ENCODE measurements at places on chromosomes 1 and 21.

- DNase-seq: no peak
- H3K4me1 ChIP-seq: peaks cover 11% of the 10 kb centered on the region
- no peaks in the 10 kb centered on the region for H3K36me3 ChIP-seq
- H3K27ac ChIP-seq: no peak overlapping the region
- H3K4me3 ChIP-seq: no peak overlapping the region
These were observed 8.5 kb downstream of the GPA33 start for GRCh38 chr1:167081594-167082156.

DNA sequence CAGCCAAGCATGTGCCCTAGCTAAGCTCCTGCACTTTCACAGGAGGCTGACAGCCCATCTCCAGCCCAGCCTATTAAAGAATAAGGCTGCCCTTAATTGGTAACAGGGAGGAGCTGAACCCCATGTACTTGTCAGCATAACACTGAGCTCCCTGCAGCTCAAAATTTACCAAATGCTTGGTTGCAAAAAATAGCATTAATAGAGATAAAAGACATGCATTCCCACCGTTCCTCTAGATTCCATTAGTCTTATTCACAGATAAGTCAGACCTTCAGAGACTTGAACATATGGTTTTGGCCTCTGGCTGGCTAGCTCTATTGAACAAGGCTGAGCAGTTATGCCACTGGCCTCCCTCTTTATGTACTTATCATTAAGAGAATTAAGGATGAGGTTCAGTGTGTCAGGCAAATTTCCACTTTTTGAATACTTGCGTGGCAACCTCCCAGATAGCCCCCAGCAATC is 29.2 kb downstream of the OLFML3 start:
- no peak for DNase-seq
- H3K27ac ChIP-seq: no peak overlapping the region
- H3K4me3 ChIP-seq: no peak overlapping the region
- H3K36me3 ChIP-seq: no peaks in the 10 kb centered on the region
- H3K27me3 ChIP-seq: peaks cover 29% of the 10 kb centered on the region
- H3K4me1 ChIP-seq: no peaks in the 10 kb centered on the region

DNA sequence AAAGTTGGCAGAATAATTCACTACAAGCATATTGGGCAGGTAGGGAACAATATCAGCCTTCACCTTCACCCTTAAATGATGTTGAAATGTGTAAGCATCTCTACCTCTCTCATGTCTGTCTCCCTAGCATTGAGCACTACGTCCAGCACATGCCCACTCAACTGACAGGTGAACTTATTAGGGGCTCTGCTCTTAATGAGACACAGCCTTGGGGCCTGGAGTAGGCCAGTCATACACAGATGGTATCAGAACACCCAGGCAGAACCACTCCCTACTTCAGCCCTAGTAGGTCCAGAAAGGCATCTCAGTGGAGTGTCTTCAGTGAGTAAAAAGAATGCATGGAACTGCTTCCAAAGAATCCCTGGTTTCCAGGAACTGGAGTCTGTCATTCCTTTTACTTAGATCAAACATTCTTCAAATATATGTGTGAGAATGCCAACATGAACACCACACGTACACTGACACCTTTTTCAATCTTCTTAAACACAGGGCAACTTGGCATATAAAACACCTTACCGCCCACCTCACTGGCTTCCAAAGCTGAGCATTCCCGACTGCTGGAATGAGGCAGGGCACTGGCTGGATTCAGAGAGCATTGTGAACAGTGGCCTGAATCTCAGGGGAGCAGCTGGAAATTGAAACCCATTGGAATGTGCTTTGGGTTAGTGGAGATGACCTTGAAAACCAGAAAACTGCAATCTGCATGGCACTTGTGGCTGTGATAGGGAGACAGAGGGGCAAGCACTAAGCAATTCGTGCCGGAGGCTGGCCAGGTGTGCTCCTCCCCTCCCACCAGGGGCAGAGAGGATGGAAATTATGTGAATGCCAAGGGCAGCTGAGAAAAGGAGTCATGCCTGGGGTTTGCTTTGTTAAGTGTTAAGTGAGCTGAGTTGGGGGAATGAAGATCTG is 24.2 kb upstream of the HSD3B1 start:
- H3K4me1 ChIP-seq: no peaks in the 10 kb centered on the region
- H3K27me3 ChIP-seq: peaks cover 5% of the 10 kb centered on the region
- no peak for DNase-seq
- no peak overlapping the region for H3K4me3 ChIP-seq

DNA sequence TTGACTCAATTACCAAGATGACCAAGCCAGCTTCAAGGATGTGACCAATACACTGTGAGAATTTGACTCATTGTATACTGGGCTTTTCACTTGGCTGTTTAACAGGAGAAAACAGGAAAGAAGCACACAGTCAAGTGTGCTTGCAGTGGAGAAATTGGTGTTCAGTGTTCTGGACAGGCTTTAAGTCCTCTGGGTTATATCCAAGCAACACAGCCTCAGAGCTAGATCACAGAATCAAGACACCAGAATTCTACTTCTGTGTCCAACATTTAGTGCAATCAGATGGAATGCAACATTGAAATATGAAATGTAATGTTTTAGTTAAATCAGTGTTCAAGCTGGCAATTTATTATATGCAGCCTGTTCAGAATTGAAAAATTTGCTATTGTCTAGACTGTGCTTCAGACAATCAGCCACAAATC is 694.4 kb downstream of the LTN1 start:
- DNase-seq: no peak
- no peak overlapping the region for H3K4me3 ChIP-seq
- no peak overlapping the region for H3K27ac ChIP-seq
- no peaks in the 10 kb centered on the region for H3K27me3 ChIP-seq
- no peaks in the 10 kb centered on the region for H3K4me1 ChIP-seq

DNA sequence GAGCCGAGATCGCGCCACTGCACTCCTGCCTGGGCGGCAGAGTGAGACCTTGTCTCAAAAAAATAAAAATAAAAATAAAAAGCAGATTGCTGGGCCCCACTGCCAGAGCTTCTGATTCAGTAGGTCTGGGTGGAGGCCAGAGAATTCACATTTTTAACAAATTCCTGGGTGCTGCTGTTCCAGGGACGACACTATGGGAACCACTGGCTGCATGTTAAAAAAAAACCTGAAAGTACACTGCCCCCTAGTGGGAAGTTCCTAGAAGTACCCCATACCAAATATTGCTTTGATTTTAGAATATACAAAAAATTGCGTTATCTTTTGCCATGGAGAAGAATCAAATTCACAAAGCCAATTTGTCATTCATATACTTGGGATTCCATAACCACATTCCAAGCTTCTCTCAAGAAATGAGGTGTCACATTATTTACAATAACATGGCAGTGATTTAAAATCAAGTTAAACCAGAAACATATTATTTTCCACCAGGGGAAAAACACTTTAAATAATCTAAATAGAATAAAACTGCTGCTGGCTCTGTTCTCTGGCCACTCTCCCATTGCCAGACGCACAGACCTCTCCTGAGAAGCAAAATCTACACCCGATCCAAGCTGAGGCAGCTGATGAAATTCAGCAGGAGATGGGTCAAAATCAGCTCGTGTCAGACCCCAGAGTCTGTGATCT is 27.4 kb downstream of the SYF2 start:
- H3K27me3 ChIP-seq: peaks cover 23% of the 10 kb centered on the region
- no peak overlapping the region for H3K4me3 ChIP-seq
- no peaks in the 10 kb centered on the region for H3K4me1 ChIP-seq

DNA sequence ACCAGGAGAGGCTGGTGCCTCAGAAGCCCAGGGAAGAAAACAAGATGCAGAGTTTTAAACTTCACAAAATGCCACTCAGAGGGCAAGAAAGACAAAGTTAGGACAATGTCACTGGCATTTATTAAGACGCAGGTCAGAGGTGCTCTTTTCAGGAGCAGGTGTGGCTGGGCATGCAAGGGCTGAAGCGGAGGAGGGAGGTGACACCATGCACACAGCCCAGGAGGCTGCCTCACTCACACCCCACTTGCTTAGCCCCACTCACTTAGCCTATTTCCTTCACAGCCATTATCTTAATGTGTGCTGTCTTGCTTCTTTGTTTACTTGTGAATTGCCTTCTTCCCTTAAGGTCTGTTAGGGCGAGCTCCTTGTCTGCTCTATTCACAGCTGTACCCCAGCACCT is 17.2 kb downstream of the HIVEP3 start:
- no peak for DNase-seq
- peak overlapping the region; percentile 40 for H3K4me3 ChIP-seq
- H3K27me3 ChIP-seq: no peaks in the 10 kb centered on the region
- H3K36me3 ChIP-seq: peaks cover 8% of the 10 kb centered on the region
- peaks cover 69% of the 10 kb centered on the region for H3K4me1 ChIP-seq
- H3K27ac ChIP-seq: peak overlapping the region; percentile 70

DNA sequence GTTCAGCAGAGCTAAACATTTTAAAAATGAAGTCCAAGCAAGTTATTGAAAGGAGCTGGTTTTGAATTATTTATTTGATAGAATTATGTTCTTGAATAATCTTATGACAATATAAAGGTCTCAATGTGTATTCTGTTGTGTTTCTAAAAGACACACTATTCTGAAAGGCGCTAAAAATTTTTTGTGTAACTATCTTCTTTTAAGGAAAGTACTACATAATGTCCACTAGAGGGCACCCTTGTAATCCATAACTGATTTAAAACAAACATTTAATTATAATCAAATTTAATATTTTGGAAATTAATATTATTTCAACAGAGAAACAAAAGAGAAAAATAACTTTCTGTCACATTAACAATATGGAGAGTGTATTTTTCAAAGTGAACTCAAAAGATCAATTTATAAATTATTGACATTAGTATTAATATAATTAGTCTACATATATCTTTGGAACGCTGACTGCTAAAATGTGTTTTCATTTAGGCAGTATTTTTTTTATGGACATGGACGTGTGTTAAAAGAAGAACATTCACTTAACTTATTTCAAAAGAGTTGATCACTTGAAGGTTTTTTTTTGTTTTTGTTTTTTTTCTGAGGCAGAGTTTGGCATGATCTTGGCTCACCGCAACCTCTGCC is 248.4 kb downstream of the DENND1B start:
- no peak for DNase-seq
- H3K4me1 ChIP-seq: no peaks in the 10 kb centered on the region
- H3K36me3 ChIP-seq: no peaks in the 10 kb centered on the region
- no peak overlapping the region for H3K4me3 ChIP-seq
- H3K27ac ChIP-seq: no peak overlapping the region

DNA sequence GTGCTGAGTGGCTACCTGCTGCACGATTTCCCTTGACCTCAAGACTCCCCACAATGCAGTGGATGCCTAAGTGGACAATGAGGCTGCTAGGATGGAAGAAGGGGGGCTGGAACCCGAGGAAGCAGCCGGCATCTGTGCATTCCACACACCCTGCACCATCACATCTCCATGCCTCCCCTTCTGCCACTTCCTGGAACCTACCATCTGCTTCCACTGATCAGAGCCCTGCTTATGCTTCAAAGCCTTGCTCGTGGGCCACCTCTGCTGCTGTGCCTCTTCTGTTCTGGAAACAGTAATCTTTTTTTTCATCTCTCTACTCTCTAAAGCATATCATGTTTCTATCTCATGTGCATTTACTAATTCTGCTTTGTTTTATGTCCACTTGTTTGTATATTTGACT is 66.2 kb upstream of the WDR26 start:
- peaks cover 24% of the 10 kb centered on the region for H3K4me1 ChIP-seq
- H3K27me3 ChIP-seq: no peaks in the 10 kb centered on the region
- H3K36me3 ChIP-seq: no peaks in the 10 kb centered on the region
- DNase-seq: no peak
- H3K4me3 ChIP-seq: no peak overlapping the region

DNA sequence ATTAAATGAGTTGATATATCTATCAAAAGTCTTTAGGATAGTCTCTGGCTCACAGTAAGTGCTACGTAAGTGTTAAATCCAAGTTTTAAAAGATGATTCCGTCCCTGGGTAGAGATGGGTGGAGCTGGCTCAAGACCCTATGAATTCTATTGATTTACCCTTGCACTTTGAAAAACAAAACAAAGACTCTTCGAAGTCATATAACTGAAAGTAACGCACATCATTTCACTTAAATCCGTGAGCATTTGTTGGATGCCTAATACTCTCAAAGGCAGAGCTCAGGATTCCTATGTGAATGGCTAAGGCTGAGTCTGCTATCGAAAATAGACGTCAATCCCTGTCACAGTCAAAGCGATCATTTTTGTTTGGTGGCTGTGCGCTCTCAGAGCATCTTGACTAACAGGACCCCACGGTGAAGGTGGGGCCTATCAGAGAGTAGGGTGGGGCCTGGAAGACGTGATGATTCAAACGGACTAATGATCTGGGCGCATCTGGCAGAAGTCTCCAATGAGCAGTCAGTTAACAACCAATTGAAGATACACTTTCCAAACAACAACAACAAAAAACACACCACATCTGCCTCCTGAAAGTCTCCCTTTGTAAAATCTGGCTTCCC is 1.2 kb upstream of the NUCKS1 start:
- peak overlapping the region; percentile 94 for H3K4me3 ChIP-seq
- H3K4me1 ChIP-seq: peaks cover 33% of the 10 kb centered on the region
- DNase-seq: no peak
- H3K36me3 ChIP-seq: peaks cover 20% of the 10 kb centered on the region
- H3K27me3 ChIP-seq: no peaks in the 10 kb centered on the region

DNA sequence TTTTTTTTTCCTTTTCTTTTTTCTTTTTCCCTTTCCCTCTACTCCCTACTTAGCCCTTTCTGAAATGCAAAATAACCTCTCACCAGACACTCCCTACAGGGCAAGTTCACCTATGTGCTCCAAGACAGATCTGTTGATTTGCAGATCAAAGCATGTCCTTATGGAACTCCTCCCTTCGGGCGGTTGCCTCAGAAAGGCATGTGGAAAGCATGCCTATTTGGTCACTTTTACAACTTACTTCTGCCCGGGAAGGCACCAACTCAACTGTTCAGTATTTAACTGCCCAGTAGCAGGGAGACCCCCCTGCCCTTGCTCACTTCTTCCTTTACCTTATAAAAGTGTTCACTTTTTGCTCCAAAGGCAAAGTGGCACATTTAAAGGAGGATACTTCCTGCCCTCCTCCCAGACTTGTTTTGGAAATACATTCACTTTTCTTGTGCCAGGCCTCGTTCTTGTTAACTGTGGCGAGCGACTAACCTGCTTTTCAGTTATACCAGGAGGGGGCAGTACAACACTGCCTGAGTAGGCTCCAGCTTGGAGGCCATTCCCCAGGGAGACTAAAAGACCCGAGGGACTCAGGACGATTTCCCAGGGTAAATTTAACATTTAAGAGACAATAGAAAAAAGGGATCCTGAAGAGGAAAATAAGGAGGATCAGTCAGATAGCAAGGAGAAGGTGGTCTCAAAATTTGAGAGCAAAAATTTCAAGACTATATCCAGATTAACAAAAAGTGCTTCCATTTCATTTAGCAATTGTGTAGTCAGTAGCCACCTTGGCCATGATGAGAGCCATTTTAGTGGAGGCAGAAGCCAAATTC is 12.3 kb upstream of the SLAMF7 start:
- no peaks in the 10 kb centered on the region for H3K36me3 ChIP-seq
- H3K27me3 ChIP-seq: no peaks in the 10 kb centered on the region
- H3K4me1 ChIP-seq: peaks cover 10% of the 10 kb centered on the region
- peak; percentile 72 for DNase-seq

DNA sequence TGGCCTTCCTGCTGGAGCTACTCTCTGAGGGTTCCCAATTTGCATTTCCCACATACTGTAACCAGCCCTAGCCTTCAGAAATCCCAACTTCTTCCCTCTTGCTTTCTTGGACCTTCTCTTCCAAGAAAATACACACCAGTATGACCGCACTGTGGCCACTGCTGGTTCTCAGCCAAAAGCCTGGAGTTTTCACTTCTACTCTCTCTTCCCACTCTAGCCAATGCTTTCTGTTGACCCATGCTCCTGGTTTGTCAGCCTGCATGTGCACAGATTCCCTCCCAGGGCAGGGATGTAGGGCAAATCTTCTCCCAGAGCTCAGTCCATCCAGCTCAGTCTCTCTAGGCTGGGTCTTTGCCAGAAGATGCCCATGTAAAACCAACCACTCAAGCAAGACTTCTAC is 664 bp downstream of the SLAMF1 start:
- DNase-seq: no peak
- peak overlapping the region; percentile 93 for H3K27ac ChIP-seq
- H3K4me3 ChIP-seq: peak overlapping the region; percentile 97
- H3K27me3 ChIP-seq: no peaks in the 10 kb centered on the region
- peaks cover 47% of the 10 kb centered on the region for H3K4me1 ChIP-seq
- peaks cover 20% of the 10 kb centered on the region for H3K36me3 ChIP-seq
